Activated T-helper 1 cell treated with Interleukin-2 at 50 U/mL for 16 hours (primary cell): ENCODE measurements at places on chromosomes 1 and 21.

DNA sequence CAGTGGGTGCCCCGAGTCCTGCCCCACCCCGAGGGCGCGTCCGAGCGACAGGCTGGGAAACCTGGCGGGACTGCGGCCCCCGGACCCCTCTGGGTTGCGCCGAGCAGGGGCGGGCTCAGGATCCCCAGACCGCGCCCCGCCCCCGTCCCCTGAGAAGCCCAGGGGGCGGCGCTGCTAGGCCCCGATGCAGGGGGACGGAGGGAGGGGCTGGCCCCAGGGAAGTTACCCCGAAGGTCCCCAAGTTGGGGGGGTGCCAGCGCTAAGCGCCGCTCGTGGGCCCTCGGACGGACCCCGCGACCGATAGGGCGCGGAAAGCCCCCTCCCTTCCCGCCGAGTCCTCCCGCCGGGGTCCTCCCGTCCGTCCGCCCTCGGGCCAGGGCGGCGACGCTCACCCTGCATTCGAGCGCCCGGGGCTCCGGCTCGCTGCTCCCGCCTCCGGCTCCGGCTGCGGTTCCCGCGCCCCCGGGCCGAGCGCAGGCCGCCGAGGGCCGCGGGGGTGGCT lies 414 bp downstream of the GPR153 start:
- DNase-seq = no peak

DNA sequence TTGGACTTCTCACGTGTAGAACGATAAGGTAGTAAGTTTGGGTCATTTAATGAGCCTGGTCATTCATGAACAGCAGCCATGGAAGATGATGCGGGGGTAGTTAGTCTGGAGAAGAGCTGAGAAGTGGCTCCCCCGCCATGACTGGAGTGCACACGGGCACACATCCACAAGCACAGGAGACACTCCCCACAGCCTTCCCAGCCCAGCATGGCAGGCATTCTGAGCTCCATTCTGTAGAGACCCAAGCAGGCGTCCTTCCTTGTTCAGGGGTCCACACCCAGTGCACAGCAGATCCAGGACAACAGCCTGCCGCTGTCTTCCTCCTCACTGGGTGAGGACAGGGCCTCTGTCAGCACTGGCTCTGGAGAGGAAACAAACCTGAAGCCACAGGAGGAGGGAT lies 57.0 kb downstream of the SCCPDH start:
- no peak for DNase-seq

GRCh38 chr1:222557148-222557547 lies 9.2 kb upstream of the HHIPL2 start:
- DNase-seq = no peak

DNA sequence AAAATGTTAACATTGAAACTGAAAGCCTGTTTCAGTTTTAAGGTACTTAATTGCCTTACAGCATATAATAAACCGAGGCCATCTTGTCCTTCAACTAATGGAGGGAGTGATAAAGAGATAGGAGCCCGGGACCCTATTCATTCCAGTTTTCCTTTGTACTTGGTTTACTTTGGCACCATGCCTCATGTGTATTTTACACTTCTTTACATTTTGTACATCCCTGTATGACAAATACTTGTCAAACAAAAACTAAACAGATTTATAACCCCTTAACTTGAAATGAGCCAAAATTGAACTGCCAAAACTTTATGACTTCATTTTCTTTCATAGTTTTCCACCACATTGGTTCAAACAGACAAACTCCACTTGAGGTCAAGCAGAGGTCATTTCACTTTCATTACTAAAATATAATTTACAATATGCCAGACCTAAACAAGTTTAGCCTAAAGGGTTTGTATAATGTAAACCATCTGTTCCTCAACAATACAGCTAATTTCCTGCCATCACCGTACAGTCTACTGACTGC lies 30.9 kb upstream of the UBE2U start:
- DNase-seq = no peak

DNA sequence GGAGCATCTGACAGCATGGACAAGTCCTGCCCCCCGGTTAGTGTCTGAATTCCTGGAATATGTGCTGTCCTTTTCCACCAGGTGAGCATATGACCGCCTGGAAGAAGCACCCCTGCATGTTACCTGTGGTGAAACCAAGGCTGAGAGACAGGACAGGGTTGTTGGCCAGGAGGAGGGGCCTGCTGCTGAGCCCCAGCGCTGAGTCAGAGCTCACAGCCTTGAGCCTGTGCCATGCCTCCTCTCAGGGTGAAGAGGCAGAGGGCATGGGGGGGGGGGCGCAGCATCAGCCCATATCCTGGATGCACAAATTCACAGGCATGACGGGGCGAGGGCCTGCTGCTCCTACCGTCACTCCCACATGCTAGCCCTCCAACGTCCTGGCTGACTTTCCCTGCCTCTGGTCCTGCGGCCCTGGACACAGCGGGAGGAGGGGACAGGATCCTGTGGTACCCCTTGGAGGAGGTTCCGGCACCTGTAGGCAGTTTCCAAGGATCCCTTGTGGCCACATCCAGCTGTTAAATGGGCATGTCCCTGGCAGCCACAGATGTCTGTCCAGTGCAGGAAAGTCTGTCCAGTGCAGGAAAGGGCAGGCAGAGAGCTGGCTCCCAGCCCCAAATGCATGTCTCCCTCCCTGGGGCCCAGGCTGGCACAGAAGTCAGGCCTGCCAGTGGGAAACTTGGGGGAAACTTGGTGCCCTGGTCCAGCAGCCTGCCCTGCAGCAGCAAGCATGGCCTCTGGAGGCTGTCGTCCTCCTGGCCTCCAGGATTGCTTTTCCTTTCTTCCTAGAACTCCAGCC lies 23.9 kb downstream of the TTC34 start:
- no peak for DNase-seq

DNA sequence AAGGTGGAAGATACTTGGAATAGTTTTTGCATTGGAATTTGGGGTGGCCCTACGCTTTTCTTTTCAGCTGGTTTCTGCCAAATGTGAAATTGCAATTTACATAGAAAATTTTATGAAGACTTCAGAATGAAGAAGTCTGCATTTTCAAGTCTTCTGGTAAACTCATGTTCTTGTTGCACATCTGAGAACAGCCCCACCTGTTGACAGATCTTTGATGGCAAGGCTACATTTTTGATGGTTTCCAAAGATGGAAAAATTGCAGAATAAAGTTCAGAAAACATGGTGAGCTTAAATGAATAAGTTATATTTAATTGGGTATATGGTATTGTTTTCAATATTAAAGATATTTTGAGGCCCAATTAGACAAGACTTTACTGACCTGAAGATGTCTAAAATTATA lies 25.4 kb downstream of the OLFM3 start:
- DNase-seq = no peak

- no peak for DNase-seq
These were observed 3.5 kb downstream of the DHCR24 start for GRCh38 chr1:54883349-54884102.

DNA sequence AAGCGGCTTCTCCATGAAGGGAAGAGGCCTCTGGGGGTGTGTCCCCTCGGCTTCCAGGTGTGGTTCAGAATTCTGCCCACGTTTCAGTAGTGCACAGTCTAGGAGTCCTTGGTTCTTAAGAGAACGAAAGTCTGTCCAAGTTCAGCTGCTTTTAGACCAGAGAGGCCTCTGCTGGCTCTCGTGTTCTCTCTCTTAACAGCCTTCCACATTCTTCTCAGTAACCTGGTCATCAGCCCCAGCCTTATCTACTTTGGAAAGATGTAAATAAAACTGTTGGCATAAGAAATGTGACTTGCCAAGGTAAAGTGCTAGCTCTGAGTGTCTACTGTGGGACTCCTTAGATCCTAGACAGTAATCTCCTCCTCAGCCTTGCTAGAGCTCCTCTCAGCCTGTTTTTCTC lies 15.3 kb upstream of the STUM start:
- no peak for DNase-seq

GRCh38 chr1:235297579-235297978 lies 30.4 kb downstream of the ARID4B start:
- DNase-seq = no peak

DNA sequence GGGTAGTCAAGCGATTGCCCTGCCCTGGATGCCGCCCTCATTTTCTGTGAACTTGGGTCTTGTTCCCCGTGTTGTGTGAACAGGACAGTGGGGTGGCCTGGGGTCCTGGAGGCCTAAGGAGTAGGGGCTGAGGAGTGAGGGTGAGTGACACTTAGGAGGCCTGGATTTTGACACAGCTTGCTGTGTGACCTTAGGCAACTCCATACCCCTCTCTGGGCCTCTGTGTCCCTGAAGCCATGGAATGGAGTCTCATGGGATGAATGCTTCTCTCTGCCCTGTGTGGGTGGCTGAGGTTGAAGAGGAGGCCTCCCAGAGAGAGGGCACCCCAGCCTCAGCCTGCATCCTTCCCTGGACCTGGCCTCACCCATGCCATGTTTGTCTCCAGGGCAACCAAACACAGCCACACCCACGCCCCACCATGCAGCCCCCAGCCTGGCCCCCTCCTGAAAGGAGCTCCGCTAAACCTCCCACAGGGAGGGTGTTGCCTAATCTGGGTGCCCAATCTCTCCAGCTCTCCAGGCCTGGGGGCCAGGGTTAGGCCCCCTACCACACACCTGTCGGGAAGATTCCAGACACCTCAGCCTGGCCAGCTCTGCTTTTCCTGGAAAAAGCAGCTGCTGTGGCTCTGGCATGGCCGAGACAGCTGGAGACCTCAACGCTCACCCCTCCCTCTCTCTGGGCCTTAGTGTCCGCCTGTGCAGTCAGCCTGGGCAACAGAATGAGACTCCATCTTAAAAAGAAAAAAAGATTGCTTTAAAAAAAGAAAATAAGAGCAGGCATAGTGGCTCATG lies 9.9 kb downstream of the MYOM3 start:
- no peak for DNase-seq

DNA sequence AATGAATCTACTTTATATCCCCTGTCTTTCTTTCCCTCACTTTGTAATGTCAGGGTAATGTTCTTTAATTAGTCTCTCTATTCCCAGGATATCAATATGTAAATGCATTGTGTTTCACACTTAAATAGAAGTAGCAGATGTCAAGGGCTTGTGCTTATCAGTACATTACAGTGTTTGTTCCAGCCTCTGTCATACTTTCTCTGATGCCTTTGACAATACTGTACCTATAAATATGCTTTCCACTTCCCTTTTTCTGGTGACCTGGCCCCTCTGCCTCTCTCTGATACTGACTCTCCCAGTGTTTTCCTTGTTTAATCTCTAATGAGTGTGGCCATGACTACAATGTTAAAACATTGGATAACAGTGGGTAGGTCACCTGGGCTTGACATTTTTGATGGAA lies 862.0 kb upstream of the NEGR1 start:
- no peak for DNase-seq
